ENCODE measurements at places on chromosomes 7 and 10. TPM values are rescaled to one million over a fixed set of nuclear protein-coding genes. Genes with fewer than 3 reads are reported as not detected.
A peak's percentile ranks its signal among the peaks of the same experiment; 100 is the strongest.

The NPSR1 gene
- polyA plus RNA-seq: 0.16 TPM

- DNase-seq: no peak
These were observed 162.4 kb downstream of the NRF1 start for GRCh38 chr7:129773871-129774270.

GRCh38 chr7:100360135-100360854, 2.4 kb downstream of the PILRB start:
- DNase-seq: no peak

GRCh38 chr7:81516898-81517297, 252.9 kb downstream of the HGF start:
- no peak for DNase-seq

GRCh38 chr10:77428691-77429395, 208.8 kb downstream of the KCNMA1 start:
- DNase-seq: peak; percentile 42

DNA sequence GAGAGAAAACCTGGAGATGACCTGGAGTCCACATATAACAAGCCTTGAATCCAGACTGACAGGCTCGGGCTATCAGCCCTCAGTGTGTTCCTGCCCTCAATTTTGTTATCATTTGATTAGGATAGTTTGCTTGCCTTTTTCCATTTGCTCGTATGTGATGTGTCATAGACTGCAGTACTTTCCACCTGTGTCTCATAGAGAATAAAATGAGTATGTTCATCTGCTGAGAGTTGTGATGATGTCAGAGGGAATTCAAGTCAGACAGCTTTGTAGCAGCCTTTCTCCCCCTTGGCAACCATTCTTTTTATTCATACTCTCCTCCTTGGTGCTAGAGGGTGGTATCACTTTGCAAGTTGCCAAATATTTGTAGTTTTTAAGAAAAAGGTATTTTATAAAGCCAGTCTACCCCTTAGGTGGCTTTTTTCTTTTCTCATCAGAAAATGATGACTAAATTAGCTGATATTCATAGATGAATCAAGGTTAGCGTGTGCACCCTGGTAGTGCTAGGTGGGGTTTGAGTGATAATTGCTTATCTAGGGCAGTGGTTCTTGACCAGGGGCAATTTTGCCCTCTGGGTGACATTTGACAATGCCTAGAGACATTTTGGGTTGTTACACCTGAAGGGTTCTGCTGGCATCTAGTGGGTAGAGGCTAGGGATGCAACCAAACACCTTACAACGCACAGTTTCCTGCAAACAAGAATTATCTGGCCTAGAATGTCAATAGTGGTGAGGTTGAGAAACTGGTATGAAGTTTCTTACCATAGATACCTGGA, 5.4 kb downstream of the SGPL1 start:
- DNase-seq: no peak

DNA sequence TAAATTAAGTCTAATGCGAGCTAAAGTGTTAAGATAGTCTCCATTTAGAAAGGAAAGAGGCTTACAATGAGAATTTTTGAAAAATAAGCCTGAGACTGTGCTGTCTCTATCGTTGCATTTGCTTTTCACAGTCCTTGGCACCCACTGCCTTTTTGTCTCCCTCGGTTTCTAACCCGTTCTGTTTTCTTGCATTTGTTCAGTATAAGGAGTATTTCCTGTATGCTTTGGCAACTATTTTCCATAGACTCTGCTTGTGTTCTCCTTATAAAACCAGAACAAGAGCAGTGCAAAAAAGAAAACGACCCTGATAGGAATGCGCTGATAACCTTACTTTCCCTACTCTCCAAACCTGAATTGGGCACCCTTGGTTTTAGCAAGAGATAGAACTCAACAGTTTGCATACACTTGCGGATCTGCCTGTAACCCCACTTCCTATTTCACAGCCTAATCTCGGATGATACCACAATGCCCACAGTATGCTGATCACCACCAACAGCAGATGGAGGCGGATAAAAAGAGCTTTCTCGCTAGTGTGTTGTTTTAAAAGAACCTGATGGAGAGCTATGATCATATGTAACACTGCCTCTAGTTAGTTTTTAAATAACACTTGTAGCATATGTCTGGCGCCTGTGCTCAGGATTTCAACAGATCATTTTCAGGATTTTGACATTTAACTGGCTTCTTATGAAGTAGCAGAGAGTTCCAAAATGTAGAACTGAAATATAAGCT, 1.6 kb upstream of the ARHGAP12 start:
- DNase-seq: no peak

The TIAL1 gene
- 127 TPM for polyA plus RNA-seq

DNA sequence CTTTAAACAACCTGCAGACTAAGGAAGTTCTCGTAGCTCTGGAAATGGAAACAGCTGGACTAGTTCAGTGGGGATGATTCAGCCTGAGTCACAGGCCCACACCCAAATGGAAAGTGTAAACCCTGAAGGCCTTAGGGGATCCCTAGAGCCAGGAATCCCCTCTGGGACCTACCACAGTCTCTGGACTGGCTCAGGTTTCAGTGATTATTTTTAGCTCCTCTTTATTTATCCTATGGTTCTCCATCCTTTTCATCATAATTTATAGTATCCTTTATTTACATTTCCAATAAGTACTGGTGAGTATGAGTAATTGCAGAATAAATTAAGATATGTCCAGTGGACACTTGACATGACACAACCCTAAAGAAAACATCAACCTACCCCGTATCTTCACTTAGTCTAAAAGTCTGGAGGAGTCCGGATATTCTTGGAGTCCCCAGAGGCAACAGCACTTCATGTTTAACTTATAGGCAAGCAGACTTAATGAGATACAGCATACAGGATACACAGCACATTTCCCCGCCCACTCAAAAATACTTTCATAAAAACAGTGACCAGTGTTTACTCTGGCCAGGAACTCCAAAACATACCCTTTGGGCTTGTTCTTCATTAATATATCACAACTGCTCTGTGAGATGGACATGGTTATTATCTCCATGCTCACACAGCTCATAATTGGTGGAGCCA, 28.4 kb upstream of the SEMA3E start:
- peak; percentile 11 for DNase-seq

- DNase-seq: peak; percentile 54
These were observed 17.9 kb upstream of the TMEM225B start for GRCh38 chr7:99579956-99580777.

DNA sequence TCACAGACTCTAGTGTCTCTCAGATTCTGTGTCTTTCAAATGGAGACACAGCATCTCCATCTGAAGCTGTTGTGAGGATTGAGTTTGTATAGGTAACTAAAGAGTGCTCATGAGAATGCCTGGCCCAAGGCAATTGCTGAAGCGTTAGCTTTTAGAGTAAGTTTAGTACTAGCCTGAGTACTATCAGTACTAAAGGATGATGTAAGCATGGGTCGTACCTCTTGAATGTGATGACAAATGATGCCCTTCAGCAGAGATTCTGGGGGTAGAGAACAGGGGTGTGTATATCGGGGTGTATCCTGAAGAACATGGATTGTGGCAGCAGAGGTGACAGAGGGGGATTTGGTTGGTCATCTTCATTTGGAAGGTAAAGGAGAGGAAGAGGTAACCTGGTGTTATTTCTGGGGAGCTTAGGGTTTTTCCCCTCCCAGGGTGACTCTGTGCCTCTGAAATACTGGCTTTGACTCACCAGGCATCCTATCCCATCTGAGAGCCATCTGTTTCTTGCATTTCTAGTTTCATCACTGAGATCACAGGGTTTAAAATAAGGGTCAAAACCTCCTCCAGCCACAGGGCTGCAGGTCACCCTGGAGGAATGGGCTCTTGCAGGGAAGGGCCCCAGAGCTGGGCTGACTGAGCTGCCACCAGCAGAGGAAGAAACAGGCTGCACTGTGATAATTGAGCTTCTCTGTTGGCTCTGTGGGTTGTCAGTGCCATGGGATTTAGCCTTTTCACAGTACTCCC, 756.0 kb downstream of the KCNMA1 start:
- no peak for DNase-seq

The MYOZ1 gene
- 0.94 TPM for polyA plus RNA-seq

- DNase-seq: no peak
These were observed 719 bp upstream of the PGAM2 start for GRCh38 chr7:44066111-44066460.

DNA sequence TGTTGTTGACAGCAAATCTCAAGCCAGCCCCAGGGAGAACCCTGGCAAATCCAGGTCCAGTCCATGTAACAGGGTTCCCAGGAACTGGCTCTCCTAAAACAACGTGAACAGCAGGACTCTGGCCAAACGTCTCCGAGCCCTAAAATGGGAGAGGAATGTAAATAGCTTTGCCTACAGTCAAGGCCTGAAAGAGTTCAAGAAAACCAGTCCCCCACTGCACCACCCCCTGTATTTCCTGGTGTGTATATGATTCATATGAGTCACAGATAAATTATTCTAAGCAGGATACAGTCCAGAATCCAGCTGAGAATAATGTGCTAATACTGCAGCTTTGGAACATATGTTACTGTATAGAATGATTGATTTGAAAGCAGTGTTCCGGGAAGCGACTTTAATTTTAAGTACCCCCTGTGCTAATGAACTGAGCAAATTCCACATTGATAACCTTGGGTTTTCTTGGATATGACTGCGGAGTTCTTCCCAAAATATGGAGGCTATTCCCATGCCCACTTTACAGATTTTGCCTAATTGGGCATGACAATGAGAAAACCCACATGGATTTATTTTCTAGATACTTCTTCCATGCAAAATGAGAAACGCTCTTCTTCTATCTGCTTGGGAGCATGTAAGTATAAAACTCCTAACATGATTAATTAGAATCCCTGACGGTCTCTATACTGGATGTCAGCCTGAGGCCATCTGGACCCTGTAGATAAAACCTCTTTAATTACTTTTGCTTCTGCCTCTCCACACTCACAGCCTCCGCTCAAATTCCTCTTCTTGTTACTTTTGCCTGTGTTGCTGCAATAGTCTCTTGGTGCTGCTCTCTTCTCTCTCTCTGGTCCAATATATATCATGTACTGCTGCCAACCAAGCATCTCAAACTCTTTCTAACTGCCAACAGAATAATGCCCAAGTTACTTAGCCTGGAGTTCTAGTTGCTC, 50.2 kb downstream of the LAMB4 start:
- no peak for DNase-seq

The PRKAG2 gene
- 50.9 TPM for polyA plus RNA-seq

GRCh38 chr10:11832042-11832441, 8.9 kb downstream of the PROSER2 start:
- no peak for DNase-seq

The CALML5 gene
- polyA plus RNA-seq: not detected

DNA sequence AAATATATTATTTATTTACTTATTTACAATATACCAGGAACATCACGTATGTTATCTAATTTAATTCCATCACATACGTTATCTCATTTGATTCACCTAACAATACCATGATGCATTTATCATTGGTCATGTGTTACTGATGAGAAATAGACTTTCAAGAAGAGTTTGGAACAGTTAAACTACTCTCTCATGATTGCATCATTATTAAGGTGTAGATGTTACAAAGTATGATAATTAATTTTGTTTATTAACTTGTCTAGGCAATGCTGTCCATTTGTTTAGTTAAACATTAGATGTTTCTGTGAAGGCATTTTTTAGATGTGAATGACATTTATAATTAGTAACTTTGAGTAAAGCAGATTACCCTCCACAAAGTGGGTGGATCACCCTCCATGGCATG, 32.0 kb upstream of the PCDH15 start:
- no peak for DNase-seq

The ACHE gene
- polyA plus RNA-seq: 7.4 TPM

The PDE1C gene
- 2.6 TPM for polyA plus RNA-seq

DNA sequence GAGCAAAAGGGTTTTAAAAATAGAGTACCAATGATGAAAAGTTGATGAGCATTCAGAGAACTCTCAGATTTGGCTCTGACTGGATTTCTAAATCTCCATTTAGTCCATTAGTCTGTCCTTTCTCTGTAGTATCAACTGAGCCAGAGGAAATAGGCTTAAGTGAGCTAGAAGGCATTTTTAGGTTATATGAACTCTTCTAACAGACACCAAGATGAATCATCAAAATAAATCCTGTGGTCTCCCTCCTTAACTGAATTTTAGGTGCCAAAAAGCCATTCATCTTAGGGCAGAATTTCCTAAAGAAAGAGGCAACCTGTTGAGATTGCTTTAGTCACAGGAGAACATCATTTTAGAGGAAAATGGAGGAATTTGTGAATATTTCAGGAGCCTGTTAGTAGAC, 305.1 kb downstream of the AUTS2 start:
- no peak for DNase-seq
